ENCODE measurements at places on chromosomes 11 and 22.

DNA sequence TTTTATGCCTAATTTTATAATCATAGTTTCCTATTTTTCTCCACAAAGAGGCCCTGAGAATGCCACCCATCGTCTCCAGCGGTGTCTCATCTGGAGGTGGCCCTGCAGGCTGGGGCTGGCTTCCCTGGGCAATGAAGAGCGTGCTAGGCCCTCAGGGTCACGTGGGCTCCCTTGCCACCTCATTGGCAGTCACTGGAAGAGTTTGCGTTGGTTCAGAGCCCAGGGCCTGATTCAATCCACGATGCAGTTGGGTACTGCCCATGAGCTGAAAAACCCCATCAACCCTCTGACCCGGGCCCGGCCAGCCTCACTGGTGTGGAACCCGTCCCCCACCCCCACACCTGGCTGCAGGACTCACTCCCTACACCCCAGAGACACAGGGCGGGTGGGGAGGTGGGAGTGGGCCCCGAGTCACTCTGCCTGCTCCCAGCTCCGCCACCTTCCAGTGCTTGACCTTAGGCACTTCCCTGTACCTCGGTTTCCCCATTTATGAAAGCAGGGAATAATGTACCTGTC, 43.4 kb upstream of the A4GALT start:
- no peak for DNase-seq

- no peak for DNase-seq
These were observed 34.3 kb upstream of the MRPL17 start for GRCh38 chr11:6717426-6717825.

GRCh38 chr11:75735181-75735845, 17.7 kb downstream of the MOGAT2 start:
- DNase-seq: no peak

DNA sequence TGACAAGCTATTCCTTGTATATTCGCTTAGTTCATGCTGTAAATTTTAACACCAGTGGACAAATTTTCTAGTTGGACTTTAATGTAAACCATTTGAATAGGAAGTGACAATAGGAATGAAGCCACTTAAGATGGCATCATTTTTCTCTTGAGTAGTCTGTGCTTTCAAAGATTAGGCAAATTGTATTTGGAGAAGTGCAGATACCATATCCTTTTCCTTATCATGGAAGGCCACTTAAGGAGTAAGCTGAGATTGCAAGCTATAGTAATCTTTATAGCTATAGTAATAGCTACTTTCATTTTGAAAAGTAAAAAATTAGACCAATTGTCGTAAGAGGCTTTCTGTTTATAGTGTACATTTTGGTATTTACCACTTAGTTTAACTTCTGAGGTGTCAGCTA, 12.8 kb downstream of the CAPRIN1 start:
- DNase-seq: no peak

- no peak for DNase-seq
These were observed 137.0 kb downstream of the ST3GAL4 start for GRCh38 chr11:126492331-126493082.

DNA sequence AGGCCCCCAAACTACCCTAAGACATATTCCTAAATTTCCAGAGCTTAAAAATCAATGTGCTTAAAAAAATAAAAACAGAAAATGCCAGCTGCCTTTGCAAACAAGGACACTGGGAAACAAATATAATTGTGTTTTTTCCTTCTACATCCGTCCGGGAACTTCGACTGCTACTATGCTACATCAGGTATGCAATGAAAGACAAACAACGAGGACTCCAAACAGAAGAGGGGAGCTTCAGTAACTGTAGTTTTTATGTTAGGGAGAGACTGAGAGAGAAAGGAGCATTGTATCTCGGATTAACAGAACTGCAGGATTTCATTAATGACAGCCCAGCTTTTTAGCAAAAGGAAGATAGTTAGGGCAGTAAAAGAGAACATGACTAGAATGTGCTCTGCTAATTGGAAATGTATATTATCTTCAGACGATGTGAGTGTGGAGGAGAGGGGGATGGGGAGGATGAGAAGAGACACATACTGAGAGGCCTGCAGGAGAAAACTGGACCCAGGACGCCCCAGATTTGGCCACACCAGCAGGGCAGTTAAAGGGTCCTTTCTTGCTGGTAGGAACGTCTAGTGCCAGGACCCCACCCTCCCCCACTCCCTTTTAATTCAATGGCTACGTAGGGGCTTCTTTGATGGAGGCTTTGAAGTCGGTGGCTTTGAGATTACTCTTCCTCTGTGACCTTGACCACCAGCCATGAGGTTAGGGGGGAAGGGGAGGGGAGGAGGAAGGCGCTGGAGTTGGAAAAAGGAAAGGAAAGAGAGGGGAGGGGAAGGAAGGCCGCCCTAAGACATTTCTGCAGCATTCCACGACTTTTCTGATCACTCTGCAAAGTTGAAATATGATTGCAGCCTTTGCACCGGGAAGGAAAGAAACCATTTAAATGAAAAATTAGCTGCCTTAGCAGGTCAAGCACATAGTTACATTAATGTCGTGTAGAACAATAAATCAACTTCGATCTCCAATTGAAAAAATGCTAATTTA, 187.1 kb downstream of the BLID start:
- DNase-seq: peak; percentile 18

GRCh38 chr11:116331381-116331780, 441.4 kb downstream of the BUD13 start:
- no peak for DNase-seq

- DNase-seq: no peak
These were observed 48.7 kb downstream of the KCNQ1OT1 start for GRCh38 chr11:2651054-2651617.

- no peak for DNase-seq
These were observed 1217.6 kb downstream of the JRKL start for GRCh38 chr11:97607291-97608000.

DNA sequence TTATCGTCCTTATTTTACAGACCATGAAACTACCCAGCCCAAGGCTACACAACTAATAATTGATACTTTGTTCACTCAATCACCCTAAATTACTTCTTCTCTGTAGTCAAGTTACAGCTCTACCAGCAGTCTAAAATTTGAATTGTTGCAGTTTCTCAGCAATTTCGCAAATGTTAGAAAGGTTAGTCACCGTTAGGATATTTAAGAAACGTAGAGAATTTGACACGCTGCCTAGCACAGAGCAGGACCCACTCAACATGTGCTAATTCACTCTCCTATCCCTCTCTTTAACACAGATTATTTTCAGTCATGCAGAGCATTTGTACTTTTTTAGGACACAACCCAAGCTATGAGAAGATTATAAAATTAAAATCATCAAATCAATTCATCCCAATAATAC, 771.1 kb upstream of the LUZP2 start:
- DNase-seq: no peak

DNA sequence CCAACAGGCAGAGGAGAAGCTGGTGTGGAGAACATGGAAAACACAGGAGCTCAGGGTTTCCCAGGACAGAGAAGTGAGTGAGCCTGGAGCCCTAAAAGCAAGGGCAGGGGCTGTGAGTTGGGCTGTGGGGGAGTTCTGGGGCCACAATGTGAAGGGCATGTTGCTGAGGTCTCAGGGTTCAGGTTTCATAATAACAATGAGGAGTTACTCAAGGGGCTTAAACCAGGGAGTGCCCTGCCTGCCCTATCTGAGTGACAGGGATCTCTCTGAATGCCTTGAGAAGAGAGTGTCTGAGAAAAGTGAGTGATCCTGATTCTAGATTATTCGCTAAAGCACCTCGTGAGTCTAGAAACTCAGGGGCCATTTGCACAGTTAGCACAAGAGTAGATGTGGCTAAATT, 129.6 kb downstream of the VPREB1 start:
- DNase-seq: no peak

DNA sequence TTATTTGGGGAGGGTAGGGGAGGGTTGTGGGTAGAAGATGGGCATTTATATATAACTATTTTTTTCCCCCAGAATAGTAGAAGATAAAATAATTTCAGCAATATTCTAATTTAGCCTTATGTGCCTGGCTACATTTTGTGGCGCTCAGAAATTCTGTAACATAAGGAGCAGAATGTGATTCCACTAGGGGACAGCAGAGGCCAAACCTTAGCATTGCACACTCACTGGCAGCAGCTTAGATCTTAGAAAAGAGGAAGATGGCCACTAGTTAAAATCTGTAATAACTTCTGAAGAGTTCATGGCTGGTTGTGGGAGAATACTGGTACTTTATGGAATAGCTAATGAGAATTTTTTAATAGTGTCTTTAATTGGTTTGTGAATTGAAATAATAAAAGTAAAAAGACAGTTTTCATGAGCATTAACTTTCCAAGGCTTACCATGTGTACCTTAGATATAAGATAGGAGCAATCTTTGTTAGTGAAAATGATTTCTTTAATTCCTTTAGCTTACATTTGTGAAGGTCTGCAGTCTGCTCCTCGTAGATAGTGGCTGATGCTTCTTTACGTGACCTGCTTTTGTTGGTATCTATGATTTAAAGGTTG, 33.1 kb downstream of the DDX10 start:
- DNase-seq: peak; percentile 21

- no peak for DNase-seq
These were observed 12.1 kb upstream of the APOA1 start for GRCh38 chr11:116849486-116849885.

GRCh38 chr11:61477727-61478148, 30.8 kb upstream of the LRRC10B start:
- DNase-seq: peak; percentile 76

GRCh38 chr11:117316197-117316961, at the start of gene BACE1:
TSS of gene BACE1 (minus strand) at chr11:117316256. CDS start at chr11:117315795, 461 bp downstream.
- peak; percentile 83 for DNase-seq

- no peak for DNase-seq
These were observed 162.8 kb downstream of the RAB38 start for GRCh38 chr11:88012456-88012855.

GRCh38 chr11:43578346-43579170, 102.0 kb upstream of the HSD17B12 start:
- no peak for DNase-seq

All from neuronal stem cell (in vitro differentiated cells).